ENCODE measurements at places on chromosomes 1 and 21. TPM values are rescaled to one million over a fixed set of nuclear protein-coding genes. Genes with fewer than 3 reads are reported as not detected.

- no peak for DNase-seq
Observed at GRCh38 chr1:12407050-12407961, 177.5 kb downstream of the VPS13D start.

GRCh38 chr1:182299728-182300616 lies 91.6 kb downstream of the GLUL start:
- DNase-seq = no peak

- DNase-seq = no peak
Observed at GRCh38 chr1:236880209-236880608, 85.1 kb downstream of the MTR start.

DNA sequence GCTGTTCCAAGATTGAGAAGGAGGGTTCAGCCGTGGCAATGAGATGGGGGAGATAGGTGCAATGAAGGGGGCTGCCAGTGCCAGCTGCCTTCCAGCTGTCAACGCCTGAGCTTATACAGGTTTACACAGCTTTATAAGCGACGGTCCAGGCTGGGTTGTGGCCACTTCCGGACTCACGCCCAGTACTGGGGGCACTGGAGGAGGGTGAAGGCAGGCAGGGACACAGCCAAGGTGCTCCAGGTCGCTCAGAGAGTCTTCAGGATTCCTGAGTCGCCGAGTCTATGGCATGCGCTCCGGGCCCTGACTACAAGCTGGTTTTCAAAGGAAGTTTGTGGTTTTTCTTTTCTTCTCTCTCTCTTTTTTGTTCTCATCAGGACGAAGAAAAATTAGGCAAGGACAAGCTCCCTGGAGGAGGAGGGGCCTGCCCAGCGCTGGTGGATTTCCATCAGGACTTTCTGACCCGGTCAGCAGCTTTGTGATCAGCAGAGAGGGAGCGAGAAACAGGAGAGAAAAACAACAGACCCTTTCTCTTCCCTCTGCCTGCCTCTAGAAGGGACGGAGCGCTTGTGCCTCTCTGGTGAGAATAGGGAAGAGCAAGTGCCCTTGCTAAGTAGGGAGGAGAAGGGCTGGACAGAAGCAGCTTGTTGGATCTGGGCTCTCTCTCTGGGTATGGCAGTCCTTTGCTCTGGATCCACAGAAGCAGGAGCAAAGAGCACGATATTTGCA lies at the start of gene MINDY1:
Gene MINDY1, minus strand, starts transcription at position 576 of the 726 bp plus-strand sequence. CDS start 4,285 bp downstream, outside the sequence.
- no peak for DNase-seq

GRCh38 chr21:28581976-28582375 lies 410.7 kb downstream of the LTN1 start:
- no peak for DNase-seq

DNA sequence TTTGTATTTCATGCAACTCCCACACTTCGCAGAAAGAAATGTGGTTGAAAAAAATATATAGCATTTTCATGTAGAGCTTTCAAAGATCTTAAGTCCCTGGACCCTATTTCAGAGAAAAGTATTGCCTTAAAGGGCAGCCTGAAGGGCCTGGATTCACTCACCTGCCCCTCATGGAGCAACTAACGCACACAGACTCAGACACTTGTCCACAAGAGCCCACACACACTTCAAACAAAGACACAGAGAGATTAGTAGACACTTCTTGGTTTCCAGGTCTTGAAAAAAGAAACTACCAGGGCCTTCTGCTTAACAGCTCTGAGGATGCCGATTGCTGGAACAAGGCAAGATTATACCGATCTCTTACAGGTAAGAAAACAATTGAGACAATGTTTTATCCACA lies 122.2 kb downstream of the ZBTB18 start:
- no peak for DNase-seq

DNA sequence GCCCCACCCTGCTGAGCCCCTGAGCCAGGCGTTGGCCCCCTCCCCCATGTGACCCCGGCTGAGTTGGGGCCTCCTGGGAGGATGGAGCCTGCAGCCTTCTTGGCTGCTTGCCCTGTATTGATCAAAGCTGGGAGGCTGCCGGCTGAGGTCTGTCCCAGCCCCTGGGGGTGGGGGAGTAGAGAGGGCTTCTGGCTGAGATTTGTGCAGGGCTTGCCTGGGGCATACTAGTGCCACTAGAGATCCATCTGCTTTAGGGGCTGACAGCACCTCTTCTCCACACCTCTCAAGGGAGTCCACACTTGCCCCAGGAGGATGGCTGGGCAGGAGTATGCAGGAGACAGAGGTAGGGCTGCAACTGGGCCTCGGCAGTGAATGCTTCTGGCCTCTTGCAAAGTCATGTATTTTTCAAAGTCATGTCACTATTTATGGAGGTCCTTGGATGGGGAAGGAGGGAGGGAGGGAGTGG lies 53.6 kb upstream of the SSBP3 start:
- DNase-seq = no peak

- DNase-seq = no peak
Observed at GRCh38 chr1:25150985-25151495, 81.3 kb downstream of the SYF2 start.

DNA sequence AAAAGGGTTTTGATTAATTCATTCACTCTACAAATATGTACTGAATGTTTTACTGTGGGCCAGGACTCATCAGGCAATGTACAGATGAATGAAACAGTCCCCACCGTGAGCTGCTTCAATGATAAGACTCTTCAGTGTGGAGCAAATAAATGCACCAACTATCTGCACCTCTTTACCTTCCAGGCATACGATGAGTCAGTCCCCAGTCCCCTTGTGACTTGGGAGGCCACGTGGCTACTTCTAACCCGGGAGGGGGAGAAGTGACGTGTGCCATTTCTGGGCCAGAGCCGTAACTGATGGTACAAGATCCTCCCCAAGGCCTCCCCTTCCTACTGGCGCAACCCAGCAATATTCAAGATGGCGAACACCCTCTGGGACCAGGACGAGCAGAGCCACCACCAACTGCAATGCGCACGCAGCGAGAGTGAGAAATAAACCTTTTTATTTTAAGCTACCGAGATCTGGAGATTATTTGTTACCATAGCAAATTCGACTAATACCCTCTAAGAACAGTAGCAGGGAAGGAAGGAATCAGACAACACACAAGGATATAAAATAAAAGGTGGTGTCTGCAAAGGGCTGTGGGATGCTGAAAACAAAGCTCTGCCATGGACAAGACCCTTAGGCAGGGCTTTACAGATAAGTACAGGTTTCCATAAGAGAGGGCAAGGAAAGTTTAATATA lies 74.5 kb downstream of the NPHP4 start:
- DNase-seq = no peak

- no peak for DNase-seq
Observed at GRCh38 chr1:187947359-187947758, 1118.6 kb downstream of the PLA2G4A start.

DNA sequence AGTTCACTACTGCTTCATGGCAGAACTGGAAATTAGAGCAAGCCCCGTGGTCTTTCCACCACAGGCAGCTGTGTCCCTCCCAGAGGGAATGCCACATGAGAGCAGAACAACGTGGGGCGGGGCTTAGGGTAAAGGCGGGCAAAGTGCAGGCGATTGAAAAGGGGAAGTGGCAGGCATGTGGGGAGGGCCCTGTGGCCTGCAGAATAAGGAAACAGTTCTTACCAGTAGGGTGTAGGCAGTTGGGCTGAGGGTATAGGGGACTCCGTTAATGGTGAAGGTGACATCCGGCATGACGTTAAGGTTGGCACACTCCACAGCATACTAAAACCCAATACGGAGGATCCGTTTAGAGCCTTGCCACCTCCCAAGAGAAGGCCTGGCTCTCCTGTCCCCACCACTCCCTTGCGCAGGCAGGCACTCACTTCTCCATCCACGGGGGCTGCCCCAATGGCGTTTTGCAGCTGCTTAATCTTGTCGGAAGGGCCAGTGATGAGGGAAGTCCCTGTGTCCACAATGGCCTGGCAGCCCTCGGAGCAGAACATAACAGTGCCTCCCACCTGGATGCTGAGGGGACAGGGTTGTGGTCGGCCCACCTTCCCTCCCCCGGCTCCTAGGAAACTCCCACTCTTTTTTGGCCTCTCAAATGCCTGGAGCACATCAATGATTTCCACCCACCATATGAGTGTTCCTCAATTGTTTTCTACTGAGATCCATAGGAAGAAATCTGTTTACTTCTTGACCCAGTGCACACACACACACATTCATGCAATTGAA lies 9.1 kb upstream of the RAB7B start:
- no peak for DNase-seq

- no peak for DNase-seq
Observed at GRCh38 chr1:92993581-92993980, 32.3 kb upstream of the DIPK1A start.

DNA sequence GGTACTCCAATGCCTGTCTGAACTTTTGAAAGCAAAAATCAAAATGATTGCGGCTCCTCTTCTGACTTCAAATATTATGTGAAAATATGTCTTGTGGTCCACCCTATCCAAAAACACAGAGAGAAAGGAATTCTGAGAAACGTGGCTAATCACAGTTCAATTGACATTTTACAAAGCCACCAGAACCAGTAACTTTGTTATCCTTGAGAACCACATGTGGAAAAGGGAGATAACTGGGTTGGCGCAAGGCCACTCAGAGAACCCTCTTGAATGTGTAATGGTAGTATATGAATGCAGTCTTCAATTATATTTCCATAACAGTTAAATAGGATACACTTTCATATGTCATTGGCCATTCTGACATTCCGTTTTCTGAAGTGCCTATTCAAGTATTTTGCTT lies 1030.0 kb upstream of the TMPRSS15 start:
- DNase-seq = no peak

DNA sequence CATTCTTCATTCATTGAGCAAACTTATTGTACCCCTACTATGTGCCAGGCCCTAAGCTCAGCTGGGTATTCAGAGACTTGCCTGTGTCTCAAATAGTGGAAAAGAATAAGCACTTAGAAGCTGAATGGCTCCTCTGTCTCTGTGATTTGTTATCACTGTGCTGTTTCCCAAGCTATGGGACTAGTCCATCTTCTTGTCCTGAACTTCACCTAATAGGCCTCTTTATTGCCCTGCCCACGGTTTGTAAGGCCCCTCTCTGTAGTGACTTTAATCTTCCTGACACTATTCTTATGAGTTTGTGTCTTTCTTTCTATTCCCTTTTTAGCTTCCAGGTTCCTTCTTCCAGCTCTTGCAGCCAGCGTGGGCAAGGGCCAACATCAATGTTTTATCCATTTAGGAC lies 85.4 kb upstream of the LPGAT1 start:
- no peak for DNase-seq

GRCh38 chr1:94258873-94259331 lies 21.5 kb upstream of the ARHGAP29 start:
- no peak for DNase-seq

The TNFRSF4 gene
- total RNA-seq = 2.9 TPM

The RRP1B gene
- total RNA-seq = 47.4 TPM

The HIPK1 gene
- 49.6 TPM for total RNA-seq

The LCE2A gene
- not detected for total RNA-seq

The LORICRIN gene
- not detected for total RNA-seq

The ADCY10 gene
- total RNA-seq = not detected

Data from omental fat pad (tissue), 4 donors.